NCI-H2029 (cell line): ENCODE measurements at places on chromosomes 4 and X.

DNA sequence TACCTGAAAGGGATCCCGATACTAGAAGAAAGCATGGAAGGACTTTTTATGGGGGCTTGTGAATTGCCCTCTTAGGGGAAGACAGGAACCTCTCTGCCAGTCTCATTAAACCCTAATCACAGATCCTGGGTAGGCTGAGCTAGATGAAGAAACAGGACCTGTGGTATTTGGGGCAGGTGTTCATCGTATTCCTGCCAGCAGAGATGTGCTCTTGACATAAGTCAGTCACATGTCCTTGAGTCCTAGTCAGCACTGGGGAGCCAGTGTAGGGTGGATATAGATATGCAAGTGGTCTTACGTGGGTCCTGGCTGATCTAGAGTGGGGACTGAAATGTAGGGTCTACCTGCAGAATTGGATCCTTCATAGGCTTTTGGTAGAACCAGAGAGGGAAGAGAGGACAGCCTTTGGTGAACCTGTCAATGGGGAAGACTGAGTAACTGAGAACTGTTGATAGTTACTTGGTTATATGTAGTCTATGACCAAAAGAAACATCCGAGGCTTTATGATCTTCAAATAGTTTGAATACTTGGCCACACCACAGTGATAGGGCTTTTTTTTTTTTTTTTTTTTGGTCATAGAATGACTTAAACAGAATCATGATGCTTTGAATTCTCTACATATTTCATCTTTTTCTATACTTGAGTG, 63.5 kb upstream of the WDR1 start:
- DNase-seq, result no peak

DNA sequence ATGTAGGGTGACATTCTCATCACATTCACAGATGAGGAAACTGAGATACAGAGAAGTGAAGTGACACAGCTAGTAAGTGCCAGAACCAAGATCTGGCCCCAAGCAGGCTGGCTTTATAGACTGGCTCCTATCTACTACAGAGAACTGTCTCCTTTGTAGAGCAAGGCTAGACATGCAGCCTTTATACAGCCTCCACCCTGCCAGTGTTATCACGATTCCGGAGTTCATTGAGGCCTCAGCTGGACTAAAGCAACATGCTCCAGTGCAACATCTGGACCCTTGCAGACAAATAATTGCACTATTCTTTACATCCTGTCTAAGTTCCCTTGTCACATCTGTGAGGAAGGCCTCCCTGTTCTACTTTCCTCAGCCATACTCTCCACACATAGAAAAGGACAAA, 58.0 kb upstream of the XIAP start:
- no peak for DNase-seq

DNA sequence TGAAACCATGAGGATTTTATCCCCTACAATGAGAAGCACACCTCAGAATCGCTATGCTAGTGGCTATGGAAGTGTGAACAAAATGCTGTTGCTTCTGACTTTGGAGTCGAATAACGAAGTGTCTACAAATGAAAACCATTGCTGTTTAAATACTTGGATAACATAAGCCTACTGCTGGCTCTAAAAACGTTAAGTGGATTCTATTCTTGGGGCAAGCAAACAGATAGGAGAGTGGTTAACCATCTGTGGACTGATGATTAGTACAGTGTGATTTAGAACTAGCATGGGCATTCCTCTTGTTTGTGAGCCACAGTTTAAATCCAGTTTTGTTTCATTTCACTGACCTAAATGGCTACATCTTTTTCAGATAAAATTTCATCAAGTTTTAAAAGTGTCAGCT, 109.7 kb upstream of the PNPLA4 start:
- no peak for DNase-seq

DNA sequence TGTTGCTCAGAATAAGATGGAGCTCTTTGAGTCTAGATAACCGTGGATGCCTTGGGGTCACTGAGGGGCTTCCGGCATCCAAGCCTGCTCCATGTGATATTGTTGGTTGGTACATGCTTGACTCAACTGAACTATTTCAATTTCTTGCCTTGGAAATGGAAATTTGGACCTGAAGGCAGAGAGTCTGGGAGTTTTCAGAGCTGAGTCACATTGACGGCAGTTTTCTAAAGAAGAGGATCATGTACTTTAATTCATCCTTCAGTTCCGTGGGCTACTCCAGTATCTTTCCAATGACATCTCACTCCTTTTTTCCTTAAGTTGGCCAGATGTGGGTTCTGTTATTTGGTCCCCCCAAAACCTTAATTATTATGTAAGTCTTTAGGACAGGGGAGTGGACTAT, 100.5 kb downstream of the MFAP3L start:
- no peak for DNase-seq

- DNase-seq, result no peak
Measured at GRCh38 chr4:83174844-83175414, 60.4 kb upstream of the PLAC8 start.

- DNase-seq, result no peak
Measured at GRCh38 chrX:74119016-74119910, 184.7 kb upstream of the ZCCHC13 start.

DNA sequence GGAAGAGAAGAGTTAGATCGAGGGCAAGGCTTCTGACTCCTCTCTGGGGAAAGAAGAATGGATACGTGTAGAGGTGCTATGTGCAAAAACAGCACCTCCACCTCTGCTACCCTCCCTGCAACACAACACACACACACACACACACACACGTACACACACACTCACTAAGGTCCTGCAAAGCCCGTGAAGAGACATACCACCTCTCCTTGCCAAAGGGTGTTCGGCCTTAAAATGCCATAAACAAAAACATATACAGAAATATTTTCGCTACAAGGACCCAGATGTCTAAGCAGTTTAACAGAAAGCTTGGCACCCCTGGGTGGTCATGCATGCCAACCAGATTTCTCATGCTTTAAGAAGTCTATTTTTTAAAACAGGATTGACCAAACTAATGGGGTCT, 1.5 kb downstream of the TIFA start:
- no peak for DNase-seq
